ENCODE measurements at places on chromosomes 3 and 15.
A peak's percentile ranks its signal among the peaks of the same experiment; 100 is the strongest.

DNA sequence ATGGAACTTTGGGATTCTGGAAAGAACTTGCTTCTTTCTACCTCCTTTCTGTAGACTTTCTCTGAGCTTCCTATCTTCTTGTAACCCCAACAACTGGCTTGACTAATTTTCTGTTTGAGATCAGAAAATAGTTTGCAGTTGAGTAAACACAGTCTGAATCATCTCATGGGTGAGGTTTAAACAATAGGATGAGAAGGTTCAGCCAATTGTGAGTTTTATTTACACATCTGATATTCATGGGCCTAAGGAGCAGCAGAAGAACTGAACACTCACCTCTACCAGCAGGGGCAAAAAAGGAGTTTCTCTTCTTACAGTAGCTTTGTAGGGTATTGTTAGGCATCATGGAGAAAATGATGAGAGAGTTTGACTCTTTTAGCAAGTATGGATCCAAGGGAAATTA is 54.2 kb downstream of the DTWD1 start:
- DNase-seq, result no peak

DNA sequence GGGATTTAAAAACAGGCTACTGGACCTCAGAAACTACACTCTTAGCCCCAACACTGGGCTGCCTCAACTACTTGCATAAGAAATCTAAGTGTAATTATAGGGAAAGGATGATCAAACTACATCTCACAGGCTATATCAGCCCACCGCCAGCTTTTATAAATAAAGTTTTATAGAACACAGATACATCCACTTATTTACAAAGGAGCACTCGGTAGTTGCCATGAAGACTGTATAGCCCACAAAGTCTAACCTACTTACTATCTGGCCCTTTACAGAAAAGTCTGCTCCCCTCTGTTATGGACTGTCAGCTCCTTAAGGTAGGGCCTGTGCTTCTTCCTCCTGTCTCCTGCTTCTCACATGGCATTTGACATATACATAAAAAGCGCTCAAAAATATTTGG is 9.5 kb downstream of the OSBPL10 start:
- DNase-seq, result no peak

GRCh38 chr3:54171951-54172350 is 49.6 kb downstream of the CACNA2D3 start:
- DNase-seq, result no peak

DNA sequence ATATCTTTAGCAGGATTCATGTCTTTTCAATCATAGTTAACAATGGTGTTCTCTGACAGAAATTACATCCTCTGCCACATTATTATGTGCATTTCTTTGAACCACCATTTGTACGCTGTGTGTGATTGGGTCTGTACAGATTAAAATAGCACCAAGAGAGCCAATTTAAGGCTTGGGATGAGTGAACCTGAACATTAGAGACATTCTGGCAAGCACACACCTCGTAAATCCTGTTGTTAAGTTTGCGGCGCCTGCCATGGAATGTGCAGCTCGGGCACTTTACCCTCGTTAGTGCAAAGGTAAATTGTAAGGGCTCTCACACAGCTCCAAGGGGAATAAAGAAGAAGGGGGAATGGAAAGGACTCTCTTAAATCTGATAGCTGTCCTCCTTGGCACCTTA is 482.4 kb upstream of the DPPA4 start:
- no peak for DNase-seq

GRCh38 chr15:38853608-38854007 is 289.0 kb upstream of the RASGRP1 start:
- no peak for DNase-seq

DNA sequence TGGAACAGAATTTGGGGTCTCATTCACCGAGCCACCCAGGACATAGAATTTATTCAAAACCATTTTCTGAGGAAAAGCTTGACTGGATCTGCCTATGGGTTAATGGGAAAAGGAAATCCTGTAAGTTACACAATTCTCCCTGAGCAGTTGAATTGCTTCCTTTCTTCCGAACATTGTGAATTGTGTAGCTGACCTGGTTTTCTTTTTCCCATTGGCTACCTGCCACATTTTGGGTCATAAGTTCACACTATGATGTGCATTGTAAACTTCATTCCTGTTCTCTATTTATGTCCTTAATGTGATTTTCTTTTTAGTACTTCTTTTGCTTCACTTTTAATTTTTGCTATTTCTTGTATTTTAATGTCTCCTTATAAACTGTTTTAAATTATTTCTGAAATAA is 386.0 kb upstream of the LRRC3B start:
- DNase-seq, result no peak

- no peak for DNase-seq
These were observed at the start of gene TRIM71 for GRCh38 chr3:32817558-32818228. Gene TRIM71, plus strand, starts transcription at chr3:32817997. Its CDS starts 84 bp downstream, at chr3:32818081.

- no peak for DNase-seq
These were observed 3.0 kb upstream of the TFDP2 start for GRCh38 chr3:142152384-142152783.

- DNase-seq, result no peak
These were observed 8.7 kb downstream of the SEMA3F start for GRCh38 chr3:50163572-50164455.

DNA sequence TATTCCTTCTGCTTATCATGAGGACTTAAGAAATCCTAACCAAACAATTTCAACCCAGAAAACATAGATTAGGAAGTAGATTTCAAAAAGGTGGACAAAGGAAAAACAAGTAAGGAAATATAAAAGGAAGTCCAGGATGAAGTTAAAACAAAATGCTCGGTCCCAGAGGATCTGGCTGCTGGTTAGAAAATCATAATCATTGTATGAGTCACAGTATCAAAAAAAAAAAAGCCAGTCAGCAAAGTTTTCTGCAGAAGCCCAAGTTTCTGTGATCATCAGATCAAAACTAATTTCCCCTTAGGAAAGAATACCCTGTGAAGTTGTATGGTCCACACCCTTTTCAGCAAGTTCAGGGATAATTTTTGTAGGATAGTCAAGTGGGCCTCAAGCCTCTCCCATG is 43.0 kb upstream of the LRTM1 start:
- no peak for DNase-seq

- DNase-seq, result no peak
These were observed 17.2 kb upstream of the SPG21 start for GRCh38 chr15:65006876-65007275.

GRCh38 chr15:95132774-95133173 is 901.4 kb downstream of the MCTP2 start:
- DNase-seq, result no peak

GRCh38 chr3:117278424-117279190 is 569.0 kb downstream of the TUSC7 start:
- DNase-seq, result no peak

GRCh38 chr3:17044855-17045254 is 160.1 kb downstream of the PLCL2 start:
- DNase-seq, result no peak

GRCh38 chr15:87033056-87033455 is 953.4 kb downstream of the AGBL1 start:
- no peak for DNase-seq

DNA sequence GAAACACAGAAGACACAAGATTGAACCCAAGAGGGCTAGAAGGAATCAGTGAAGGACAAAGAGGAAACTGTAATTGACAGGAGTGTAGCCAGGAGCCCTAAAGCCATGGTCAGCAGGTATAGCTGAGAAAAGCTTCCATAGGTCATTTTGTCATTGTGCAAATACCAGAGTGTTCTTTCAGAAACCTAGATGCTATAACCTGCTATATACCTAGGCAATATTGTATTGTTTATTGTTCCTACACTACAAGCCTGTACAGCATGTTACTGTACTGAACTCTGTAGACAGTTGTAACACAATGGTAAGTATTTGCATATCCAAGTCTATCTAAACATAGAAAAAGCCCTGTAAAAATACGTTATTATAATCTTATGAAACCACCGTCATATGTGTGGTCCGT is 119.3 kb upstream of the LRRFIP2 start:
- DNase-seq, result no peak

- no peak for DNase-seq
These were observed 11.7 kb downstream of the TPM1 start for GRCh38 chr15:63054281-63054683.

GRCh38 chr3:172226831-172227230 is 187.5 kb downstream of the FNDC3B start:
- no peak for DNase-seq

DNA sequence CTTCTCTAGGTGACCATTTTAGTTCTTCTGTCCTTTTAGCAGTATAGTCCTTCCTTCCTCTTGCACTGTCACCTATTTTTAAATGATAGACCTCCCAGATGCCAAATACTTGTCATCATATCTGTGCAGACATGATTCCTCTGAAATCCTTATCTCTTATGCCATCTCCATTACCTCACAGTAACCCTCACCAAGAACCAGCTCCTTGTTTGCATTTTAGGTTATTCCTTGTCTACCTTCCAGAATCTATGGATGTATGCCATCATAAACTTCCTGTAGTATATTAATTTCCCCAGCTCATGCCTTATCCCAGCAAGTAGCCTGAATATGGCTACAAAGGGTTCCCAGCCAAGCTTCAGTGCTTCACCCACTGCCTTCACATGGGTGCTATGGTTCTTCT is 1347.2 kb downstream of the ROBO1 start:
- no peak for DNase-seq

GRCh38 chr15:57393061-57393460 is 16.8 kb downstream of the CGNL1 start:
- DNase-seq, result no peak

DNA sequence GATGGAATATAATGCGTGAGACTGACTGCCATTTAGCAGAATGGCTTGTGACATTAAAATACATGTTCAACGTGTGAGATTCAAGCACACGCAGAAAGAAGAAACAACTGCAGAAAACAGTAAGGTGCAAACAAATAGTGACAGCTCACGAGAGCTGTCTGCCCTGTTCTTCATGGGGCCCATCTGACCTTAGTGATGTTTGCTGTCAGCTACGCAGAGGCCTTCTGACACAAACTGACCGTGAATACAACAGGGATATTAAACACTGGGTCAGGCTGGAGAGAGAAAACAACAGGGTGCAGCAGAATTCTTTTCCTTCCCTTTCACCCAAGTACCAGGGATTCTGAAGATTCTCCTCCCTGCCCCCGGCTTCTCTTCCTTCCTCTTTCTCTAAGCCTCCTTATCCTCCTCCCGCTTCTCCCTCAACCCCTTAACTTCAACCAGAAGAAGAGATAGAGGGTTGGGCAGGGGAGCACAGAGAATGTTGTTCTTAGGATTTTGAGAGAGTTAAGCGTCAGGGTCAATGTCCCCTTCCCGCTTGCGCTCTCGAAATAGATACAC is 2.1 kb downstream of the TNFAIP8L3 start:
- no peak for DNase-seq

DNA sequence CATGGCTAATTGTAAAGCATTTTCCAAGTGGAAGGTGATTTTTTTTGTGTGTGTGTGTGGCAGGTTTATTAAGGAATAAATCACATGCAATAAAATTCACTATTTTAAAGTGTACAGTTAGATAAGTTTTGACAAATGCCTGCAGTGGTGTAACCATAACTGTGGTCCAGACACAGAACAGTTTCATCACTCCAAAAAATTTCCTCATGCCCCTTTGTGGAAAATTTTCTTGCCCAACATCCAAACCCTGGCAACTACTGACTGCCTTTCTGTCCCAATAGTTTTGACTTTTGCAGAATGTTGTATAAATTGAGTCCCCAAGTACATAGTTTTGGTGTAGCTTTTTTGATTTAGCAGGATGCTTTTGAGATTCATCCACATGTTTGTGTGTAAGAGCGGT is 135.1 kb upstream of the KLHL25 start:
- DNase-seq, result no peak

DNA sequence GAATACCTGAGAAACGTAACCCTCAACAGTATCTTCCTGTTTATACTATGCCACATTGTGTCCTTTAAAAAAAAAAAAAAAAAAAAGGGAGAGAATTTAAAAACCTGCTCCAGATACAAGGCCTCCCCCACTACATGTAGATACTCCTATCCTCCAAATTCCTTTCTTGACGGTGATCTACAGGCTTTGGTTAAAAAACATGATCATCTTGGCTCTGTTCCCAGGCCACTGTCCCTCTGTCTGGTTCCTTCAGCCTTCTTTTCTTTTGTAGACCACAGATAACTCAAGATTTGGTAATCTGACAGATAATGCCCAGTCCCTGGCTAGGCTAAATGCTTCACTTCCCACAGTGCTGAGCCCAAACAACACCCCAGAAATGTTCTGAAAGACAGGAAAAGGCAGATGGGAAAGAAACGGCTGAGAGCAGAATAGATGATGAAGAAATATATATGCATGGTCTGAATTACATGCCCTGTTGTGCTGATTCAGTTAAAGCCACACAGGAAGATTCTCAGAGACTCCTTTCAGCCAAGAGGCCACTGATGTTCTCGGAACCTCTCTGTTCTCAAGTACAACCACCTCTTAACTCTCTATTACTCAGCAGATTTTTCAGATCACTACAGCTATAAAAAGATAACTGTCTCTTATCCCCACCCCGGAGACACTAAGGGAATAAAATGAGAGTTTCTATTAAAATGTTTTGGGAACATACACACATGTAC is 48.3 kb downstream of the NPTN start:
- DNase-seq, result no peak

DNA sequence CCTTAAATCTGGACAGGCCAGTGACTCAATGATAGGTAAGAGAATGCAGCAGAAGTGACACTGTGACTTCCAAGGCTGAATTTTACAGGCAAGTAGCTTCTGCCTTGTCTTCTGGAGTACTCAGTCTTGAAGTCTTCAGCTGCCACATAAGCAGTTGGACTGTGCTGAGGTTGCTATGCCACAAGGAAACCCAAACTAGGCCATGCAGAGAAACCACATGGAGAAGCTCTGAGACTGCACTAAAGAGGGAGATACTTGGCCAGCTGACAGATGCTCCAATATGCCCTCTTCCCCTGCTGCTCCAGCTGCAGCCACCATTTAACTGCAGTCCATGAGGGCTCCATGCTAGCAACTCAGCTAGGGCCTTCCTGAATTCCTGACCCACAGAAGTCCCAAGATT is 119.4 kb upstream of the GADL1 start:
- DNase-seq, result no peak

DNA sequence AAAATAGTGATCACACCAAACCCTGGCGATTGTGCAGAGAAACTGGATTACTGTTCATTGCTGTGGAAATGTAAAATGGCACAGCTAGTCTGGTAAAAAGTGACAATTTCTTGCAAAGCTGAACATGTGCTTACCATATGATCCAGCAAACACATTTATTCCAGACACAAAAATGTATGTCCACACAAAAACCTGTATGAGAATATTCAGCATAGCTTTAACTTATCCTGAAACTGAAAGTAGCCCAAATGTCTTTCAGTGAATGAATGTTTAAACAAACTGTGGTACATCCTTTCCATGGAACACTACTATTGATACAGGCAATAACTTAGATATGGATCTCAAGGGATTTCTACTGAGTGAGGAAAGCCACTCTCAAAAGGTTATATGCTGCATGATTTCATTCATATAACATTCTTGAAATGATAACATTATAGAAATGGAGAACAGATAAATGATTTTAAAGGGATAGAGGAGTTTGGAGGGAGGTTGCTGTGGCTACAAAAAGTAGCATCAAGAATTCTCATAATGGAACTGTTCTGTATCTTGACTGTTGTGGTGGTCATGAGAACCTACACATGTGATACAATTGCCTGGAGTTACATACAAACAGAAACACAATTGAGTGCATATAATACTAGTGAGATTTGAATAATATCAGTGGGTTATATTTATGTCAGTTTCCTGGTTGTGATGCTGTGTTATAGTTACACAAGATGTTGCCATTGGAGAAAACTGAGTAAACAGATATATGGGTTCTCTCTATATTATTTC is 70.7 kb upstream of the DPH6 start:
- no peak for DNase-seq

- no peak for DNase-seq
These were observed 699 bp upstream of the SHOX2 start for GRCh38 chr3:158106766-158107471.

- no peak for DNase-seq
These were observed 2.5 kb downstream of the PLA2G4B start for GRCh38 chr15:41841131-41841530.

GRCh38 chr15:31128919-31129768 is 27.6 kb upstream of the TRPM1 start:
- peak; percentile 51 for DNase-seq
